ENCODE measurements at places on chromosomes 11 and 22. TPM values are rescaled to one million over a fixed set of nuclear protein-coding genes. Genes with fewer than 3 reads are reported as not detected.

C11orf16 gene
- total RNA-seq: not detected

RIBC2 gene
- 7.7 TPM for total RNA-seq

GRCh38 chr11:81253244-81253643 is 1480.4 kb downstream of the FAM181B start:
- no peak overlapping the region for H3K4me3 ChIP-seq
- no peaks in the 10 kb centered on the region for H3K4me1 ChIP-seq
- no peaks in the 10 kb centered on the region for H3K27me3 ChIP-seq
- no peak overlapping the region for H3K27ac ChIP-seq

DNA sequence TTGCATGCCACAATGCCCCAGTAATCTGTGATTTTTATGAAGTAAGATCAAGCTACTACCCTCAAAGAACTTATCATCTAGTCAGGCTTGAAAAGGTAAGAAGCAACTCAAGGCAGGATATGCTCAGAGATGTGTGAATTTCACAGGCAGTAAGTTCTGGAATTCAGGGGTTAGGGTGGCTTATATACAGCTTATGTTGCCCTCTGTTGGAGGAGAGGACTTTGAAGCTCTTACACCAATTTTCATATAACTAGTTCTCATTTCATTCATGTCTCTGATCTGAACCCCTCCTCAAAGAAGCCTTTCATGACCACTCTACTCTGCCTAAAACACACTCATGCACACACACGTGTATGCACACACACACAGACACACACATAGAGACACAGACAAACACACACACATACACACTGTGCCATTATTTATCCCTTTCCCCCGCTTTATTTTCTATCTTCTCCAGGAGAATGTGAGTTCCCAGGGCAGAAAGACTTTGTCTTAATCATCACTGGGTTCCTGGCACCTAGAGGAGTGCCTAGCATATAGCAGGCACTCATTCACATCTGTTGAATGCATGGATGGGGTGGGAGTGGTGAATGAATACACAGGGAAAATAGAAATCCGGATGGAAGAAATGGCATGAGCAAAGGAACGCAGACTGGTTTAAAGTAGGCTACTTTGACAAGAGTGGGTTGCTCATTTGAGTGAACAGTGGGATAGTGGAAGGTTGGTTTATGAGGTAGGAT is 220.7 kb upstream of the ZBED5 start:
- H3K36me3 ChIP-seq: no peaks in the 10 kb centered on the region
- peaks cover 6% of the 10 kb centered on the region for H3K4me1 ChIP-seq
- no peak for DNase-seq

DNA sequence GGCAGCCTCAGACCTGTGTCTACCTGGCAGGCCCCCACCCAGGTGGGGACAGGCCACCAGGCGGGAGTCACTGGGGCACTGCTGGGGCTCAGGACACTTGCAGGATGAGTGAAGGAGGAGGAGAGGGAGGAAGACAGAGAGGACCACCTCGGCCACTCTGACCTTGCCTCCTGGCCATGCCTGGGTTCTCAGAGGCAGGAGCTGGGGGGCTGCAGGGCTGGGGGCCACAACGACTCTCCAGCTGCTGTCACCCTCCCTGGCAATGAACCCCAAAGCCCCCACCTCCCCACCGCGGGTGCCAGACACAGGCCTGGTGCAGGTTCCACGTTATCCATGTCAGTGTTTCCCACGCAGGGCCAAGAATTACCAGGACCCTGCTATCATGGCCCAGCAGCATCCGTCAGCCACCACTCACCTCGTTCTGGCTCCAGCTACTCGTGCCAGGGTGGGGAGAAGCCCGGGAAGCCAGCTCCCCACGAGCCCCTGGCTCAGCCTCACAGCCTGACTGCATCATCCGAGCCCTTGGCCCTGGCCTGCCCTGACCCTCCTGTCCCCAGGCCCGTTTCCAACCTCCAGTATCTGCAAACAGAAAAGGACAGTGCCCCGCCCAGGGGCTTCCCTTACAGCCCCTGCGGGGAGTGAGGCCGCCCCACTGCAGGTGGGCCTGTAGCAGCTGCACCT is 62.4 kb downstream of the BRD1 start:
- peaks cover 3% of the 10 kb centered on the region for H3K36me3 ChIP-seq
- no peak overlapping the region for H3K4me3 ChIP-seq
- H3K4me1 ChIP-seq: peaks cover 13% of the 10 kb centered on the region
- no peak overlapping the region for H3K27ac ChIP-seq

Data from activated CD4-positive, alpha-beta memory T cell treated with anti-CD3 and anti-CD28 coated beads for 36 hours (primary cell).